ENCODE measurements at places on chromosomes 1 and 21.
A peak's percentile ranks its signal among the peaks of the same experiment; 100 is the strongest.

DNA sequence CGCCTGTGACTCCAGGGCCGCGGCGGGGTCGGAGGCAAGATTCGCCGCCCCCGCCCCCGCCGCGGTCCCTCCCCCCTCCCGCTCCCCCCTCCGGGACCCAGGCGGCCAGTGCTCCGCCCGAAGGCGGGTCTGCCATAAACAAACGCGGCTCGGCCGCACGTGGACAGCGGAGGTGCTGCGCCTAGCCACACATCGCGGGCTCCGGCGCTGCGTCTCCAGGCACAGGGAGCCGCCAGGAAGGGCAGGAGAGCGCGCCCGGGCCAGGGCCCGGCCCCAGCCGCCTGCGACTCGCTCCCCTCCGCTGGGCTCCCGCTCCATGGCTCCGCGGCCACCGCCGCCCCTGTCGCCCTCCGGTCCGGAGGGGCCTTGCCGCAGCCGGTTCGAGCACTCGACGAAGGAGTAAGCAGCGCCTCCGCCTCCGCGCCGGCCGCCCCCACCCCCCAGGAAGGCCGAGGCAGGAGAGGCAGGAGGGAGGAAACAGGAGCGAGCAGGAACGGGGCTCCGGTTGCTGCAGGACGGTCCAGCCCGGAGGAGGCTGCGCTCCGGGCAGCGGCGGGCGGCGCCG is at the start of gene SIM2:
Gene SIM2 (plus strand): TSS at position 135 of the 565 bp plus-strand sequence. CDS start 632 bp downstream, outside the sequence.
- DNase-seq, result no peak

DNA sequence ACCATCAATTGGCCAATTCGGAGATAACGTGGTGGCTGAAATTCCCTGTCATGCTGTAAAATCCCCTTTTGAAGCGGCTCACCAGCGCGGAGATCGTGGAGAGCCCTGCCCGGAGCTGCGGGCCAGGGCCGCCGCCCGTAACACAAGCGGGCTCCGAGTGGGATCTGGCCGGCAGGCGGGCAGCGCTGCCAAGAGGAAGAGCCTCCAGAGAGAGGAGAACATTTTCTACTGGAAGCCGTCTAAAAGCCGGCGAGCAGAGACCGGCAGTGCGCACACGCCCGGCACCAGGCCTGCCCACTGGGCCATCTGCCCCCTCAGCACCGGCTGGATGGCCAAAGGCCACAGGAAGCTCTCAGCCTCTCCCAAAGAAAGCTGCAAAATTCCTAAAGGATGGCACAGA is 15.5 kb downstream of the SSBP3 start:
- peak; percentile 79 for DNase-seq

DNA sequence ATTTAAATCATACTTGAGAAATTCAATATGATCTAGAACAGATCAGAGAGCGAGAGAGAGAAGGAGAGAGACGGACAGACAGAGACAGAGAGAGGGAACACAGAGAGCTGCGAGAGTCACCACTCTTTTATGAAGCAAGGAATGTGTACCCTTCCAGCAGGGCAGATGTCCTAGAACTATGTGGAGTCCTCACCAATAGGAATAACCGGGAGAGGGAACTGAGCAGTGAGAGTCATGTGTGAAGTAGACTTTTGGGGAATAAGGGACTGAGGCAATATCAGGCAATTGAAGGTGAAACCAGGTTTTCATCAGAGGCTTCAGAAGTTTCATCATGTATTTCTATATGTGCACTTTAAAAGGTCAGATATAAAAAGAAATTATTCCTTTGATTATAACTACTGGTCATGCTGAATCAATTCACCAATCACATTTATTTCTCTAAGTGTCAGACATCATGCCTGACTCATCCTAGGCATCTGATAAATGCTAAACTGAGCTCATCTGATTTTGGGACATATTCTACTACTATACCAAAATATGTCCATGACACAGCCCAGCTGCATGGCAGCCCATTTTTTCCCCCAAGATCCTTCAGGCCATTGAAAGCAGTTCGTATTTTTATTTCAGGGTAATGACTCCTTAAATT is 22.4 kb downstream of the VTCN1 start:
- no peak for DNase-seq

- DNase-seq, result no peak
Measured at GRCh38 chr1:204042516-204042915, 30.4 kb upstream of the SOX13 start.

- DNase-seq, result no peak
Measured at GRCh38 chr1:161198194-161198896, 509 bp downstream of the ADAMTS4 start.

- DNase-seq, result no peak
Measured at GRCh38 chr1:78722521-78722920, 72.9 kb downstream of the IFI44 start.

GRCh38 chr21:45932922-45933502 is 48.6 kb upstream of the COL6A1 start:
- DNase-seq, result no peak

DNA sequence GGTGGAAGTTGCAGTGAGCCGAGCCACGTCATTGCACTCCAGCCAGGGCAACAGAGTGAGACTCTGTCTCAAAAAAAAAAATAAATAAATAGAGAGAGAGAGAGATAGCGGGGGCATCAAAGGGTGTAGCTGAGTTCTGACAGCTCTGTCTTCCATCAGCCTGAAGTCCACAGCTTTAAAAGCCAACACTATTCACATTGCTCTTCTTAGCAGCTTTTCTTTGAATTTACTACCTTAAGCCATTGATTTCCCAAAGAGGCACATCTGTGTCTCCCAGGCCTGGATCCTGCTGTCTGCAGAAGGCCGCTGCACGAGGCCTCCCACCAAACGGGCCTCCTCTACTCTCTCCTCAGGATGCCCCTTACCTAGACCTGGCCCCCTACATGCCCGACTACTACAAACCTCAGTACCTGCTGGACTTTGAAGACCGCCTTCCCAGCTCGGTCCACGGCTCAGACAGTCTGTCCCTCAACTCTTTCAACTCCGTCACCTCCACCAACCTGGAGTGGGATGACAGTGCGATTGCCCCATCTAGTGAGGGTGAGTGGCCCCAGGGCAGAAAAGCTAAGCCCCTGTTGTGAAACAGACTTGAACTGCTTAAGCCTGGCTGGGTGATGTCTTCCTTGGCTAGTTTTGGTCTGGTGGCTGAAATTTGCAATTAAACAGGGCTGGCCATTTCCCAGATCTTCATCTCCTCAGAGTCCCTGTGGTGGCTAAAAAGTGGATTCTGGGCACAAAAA is 16.5 kb upstream of the SLC25A34 start:
- DNase-seq, result no peak

- no peak for DNase-seq
Measured at GRCh38 chr1:39061951-39062350, 35.8 kb downstream of the NDUFS5 start.

- DNase-seq, result no peak
Measured at GRCh38 chr21:45873418-45873817, 108.2 kb upstream of the COL6A1 start.

DNA sequence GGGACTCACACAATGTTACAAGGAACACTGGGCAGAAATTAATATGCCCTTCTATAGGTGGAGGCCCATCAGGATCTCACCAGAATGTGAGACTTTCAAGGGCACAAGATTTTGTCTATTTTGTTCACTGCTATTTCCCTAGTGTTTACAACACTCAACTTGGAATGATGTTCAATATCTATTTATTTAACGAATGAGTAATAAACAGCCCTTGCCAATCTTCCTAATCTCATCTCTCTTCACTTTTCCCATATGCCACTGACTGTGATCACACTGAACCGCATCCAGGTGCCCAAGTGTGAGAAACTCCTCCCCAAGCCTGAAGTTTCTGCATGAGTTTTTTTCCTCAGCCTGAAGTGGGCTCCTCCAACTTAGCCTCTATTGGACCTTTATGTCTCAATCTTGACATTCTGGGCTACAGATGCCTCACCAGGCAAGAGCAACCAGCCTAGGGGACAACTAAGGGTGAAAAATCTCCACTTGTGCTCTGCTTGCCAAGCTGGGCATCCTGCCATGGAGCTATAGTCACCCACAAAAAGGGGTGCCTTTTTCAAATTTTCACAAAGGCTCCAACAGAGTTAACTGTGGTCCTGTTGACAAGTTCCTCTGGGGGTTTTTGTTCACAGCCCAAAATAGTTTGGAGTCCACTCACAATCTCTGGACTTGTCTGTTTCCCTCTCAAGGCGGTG is 105.6 kb downstream of the PLPP3 start:
- peak; percentile 7 for DNase-seq

DNA sequence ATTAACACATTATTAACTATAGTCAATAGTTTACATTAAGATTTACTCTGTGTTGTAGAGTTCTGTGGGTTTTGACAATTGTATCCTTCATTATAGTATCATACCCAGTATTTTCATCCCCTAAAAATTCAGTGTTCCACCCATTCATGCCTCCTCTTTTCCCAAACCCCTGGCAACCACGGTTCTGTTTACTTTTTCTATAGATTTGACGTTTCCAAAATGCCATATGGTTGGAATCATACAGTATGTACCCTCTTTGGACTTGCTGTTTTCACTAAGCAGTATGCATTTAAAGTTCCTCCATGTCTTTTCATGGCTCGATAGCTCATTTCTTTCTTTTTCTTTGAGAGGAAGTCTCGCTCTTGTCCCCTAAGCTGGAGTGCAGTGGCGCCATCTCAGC is 109.5 kb downstream of the LAMC2 start:
- no peak for DNase-seq

- DNase-seq, result no peak
Measured at GRCh38 chr1:229597877-229598276, 28.0 kb downstream of the TAF5L start.

DNA sequence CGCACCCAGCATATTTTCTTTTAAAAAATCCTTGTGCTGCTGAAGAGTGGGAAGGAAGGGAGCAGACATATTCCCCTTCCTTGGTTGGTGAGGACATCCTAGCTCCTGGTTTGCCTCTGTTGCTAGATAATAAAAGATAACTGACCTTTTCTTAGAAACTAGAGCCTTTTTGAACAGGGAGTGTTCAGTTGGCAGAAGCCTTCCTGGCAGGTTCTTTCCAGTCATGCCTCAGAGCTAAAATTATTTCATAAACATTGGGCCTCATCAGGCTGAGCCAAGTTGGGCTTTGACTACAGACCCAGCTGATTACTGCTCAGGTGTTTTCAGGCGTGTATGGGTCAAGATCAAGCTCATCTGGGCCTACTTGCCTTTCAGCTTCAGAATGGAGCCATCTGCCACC is 22.7 kb upstream of the SH3BGRL3 start:
- DNase-seq, result no peak

DNA sequence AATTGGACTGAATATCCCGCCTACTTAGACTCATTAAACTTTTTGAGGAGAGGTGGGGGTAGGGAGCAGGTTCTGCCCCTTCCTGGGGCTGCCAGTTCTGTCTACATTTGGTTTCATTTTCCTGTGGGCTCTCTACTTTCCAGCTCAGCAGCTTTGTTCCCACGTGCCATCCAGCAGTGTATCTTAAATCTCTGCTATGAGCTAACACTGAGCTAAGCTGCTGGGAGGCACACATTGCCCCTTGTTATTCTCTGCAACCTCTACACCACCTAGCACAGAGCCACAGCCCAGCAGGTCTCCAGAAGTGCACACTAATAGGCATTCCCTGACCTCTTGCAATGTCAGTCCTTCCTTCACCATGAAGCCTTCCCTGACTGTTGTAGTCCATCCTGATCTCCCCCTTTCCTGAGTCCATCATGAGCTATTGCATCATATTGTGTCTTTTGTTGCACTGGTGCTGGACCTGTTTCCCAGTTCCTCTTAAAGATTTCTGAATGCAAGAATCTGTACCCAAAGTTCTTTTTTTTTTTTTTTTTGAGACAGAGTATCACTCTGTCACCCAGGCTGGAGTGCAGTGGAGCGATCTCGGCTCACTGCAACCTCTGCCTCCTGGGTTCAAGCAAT is 28.7 kb upstream of the NRDC start:
- no peak for DNase-seq

DNA sequence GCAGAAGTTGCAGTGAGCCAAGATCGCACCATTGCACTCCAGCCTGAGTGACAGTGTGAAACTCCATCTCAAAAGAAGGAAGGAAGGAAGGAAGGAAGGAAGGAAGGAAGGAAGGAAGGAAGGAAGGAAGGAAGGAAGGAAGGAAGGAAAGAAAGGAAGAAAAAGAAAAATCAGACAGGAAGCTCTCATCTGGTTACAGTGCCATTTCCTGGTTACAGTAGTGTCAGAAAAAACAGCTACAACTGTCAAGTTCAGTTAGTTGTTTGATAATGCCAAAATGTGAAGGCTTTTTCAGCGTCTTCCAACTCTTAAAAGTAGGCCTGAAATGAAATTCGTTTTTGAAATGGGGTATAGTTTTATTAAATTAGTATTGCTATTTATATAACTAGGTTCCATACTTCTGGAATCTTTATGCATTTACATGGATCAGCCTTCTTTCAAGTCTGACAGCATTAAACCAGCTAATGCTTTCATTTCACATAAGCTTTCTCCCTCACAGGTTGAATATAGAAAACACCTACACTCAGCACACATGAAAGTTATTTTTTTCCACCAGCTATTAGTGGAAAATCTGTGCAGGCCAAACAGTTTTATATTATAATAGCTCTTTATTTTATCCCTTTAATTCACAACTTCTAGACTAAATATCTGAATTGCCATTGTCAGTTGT is 21.2 kb downstream of the PTPN22 start:
- DNase-seq, result no peak

DNA sequence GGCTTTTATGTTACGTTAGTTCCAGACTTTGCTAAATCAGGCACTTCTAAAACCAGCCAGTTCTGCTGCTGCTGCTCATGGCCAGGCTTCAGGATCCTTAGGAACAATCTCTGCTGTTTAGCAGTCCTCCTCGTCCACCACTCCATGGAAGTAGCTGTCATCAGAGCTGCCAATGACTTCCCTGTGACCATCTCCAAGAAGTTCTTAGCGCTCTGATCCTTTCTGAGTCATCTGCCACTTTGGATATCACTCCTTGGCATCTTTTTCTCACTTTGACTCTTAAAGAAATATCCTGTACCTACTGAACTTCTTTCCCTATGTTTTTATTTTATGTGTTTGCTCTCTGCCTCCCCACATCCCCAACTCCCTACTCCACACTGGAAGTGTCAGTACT is 14.7 kb upstream of the IRF2BP2 start:
- no peak for DNase-seq

GRCh38 chr1:19445417-19446342 is 39.7 kb downstream of the CAPZB start:
- DNase-seq, result no peak

DNA sequence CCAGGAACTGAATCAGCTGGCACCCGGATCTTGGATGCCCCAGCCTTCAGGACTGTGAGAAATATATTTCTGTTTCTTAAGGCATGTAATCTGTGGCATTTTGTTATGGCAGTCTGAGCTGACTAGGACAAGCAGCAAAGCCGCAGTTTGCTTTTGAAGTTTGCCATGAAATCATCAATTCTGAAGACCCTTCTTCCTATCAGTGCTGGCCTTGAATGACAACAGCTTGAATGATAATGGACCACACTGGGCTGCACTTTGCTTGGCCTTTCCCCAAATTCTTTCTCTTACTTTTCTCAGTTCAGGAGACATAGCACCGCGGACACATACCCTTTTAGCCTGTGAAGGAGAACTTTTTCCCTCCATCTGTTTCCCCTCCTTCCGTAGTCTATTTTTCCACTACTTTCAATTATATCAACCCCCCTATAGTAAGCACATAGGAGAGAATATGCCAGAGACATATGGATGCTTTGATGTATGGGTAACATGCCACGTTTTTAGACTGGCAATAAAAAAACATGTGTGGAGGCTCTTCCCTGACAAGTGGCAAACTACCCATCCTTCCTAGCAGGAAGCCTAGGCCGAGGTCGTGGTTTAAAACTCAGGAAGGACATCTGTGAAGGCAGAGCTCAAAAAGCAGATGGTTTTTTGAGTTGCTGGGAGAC is 42.9 kb downstream of the HLX start:
- DNase-seq, result no peak

All from cerebellum (tissue), 4 donors.